ENCODE measurements at places on chromosomes 12 and 14. TPM values are rescaled to one million over a fixed set of nuclear protein-coding genes. Genes with fewer than 3 reads are reported as not detected.

DNA sequence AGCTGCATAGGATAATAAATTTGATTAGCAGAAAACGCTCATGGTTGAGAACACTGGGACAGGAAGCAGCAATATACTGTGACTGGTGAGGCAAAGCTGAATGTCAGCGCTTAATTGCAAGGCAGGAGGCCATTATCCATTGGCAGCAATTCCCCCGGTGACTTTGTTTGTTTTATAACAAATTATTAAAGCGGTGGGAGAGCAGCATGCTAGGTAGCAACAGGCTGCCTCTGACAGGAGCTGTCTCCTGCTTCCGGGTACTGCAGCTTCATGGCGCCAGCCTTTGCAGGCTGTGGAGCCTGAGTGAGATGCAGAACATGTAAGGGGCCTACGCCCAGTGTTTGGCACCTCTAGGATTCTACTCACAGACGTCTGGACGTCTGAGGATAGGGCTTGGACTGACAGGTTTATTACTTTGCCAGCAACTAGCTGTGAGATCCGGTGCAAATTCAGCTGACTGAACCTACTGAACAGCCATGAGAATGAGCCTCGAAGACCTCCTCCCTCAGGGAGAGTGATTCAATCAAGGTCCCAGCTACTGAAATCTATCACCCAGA lies 82.1 kb upstream of the SSTR1 start:
- H3K36me3 ChIP-seq = no peaks in the 10 kb centered on the region
- DNase-seq = no peak
- H3K27ac ChIP-seq = no peak overlapping the region
- no peaks in the 10 kb centered on the region for H3K4me1 ChIP-seq
- no peak overlapping the region for H3K4me3 ChIP-seq
- no peaks in the 10 kb centered on the region for H3K27me3 ChIP-seq

- no peaks in the 10 kb centered on the region for H3K27me3 ChIP-seq
- peaks cover 4% of the 10 kb centered on the region for H3K4me1 ChIP-seq
- no peaks in the 10 kb centered on the region for H3K36me3 ChIP-seq
- no peak overlapping the region for H3K27ac ChIP-seq
- DNase-seq = no peak
- H3K4me3 ChIP-seq = no peak overlapping the region
These were observed 70.5 kb downstream of the FGD6 start for GRCh38 chr12:95146769-95147168.

GRCh38 chr12:19972325-19973288 lies 395.7 kb upstream of the PDE3A start:
- no peak for DNase-seq
- H3K4me3 ChIP-seq = no peak overlapping the region

- no peak for DNase-seq
- H3K4me1 ChIP-seq = no peaks in the 10 kb centered on the region
- H3K4me3 ChIP-seq = no peak overlapping the region
- no peak overlapping the region for H3K27ac ChIP-seq
- no peaks in the 10 kb centered on the region for H3K36me3 ChIP-seq
These were observed 44.3 kb downstream of the IFNG start for GRCh38 chr12:68115281-68115680.

DNA sequence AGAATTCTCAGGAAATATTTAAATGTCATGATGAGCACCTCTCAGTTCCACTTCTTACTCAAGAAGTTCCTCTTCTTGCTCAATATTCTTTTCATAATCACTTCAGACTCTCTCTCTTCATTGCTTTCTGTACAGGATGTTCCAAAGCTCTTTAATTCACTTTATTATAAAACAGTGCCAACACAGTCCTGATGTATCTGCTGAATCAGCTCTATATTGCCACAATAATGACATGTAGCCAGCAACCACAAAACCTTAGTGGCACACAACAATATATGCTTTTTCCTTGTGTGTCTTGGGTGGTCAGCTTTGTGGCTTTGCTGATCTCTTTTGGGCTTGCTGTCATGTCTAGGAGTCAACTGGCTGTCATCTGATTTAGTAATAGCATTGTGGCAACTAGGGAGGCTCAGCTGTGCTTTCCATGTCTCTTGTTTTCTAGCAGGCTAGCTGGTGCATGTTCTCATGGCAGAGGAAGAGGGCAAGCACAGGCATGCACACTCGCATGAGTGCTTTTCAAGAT lies 52.8 kb upstream of the SLC2A13 start:
- no peak overlapping the region for H3K27ac ChIP-seq
- H3K4me1 ChIP-seq = no peaks in the 10 kb centered on the region
- H3K27me3 ChIP-seq = no peaks in the 10 kb centered on the region
- DNase-seq = no peak

Gene ADAM21
- total RNA-seq = not detected

Gene PELI2
- 22.2 TPM for total RNA-seq

Measured in thoracic aorta (tissue), 2 donors.